Progenitor cell of endocrine pancreas (in vitro differentiated cells): ENCODE measurements at places on chromosomes 2 and 18.

- DNase-seq: no peak
These were observed 14.1 kb upstream of the ZSWIM2 start for GRCh38 chr2:186862869-186863709.

- DNase-seq: no peak
These were observed 40.2 kb upstream of the SKA1 start for GRCh38 chr18:50334546-50335152.

- no peak for DNase-seq
These were observed 182.3 kb downstream of the INO80D start for GRCh38 chr2:205903549-205904129.

DNA sequence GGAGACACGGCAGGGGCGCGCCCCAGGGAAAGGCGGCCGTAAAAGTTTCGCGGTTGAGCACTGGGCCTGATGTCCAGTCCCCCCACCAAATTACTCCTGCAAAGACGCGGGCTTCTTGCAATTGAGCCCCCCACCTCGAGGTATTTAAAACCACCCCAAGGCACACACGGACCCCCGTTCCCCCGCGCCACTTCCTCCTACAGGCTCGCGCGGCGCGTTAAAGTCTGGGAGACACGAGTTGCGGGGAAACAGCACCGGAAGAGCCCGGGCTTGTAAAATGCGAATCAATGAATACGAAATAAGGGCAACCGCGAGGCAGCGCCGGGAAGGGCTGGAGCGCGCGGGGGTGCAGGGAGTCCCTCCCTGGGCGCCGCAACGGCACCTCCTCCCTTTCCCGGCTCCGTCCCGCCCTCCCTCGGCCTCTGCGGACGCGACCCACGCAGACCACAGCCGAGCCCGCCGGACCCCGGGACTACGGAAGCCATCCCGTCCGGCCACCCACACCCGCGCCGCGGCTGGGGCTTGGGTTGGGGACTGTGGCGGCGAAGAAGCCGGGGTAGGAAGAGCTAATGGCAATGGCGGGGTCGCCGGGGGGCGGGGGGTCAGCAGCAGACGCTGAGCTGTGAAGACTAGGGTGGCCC is 918 bp upstream of the NETO1 start:
- DNase-seq: peak; percentile 24

- DNase-seq: no peak
These were observed 7.1 kb upstream of the AGFG1 start for GRCh38 chr2:227464851-227465250.
